Kidney glomerular epithelial cell (primary cell): ENCODE measurements at places on chromosomes 3 and 15.

- peak; percentile 34 for DNase-seq
These were observed 67.9 kb downstream of the ULK4 start for GRCh38 chr3:41893977-41894376.

- DNase-seq: no peak
These were observed 109.0 kb downstream of the FRMD4B start for GRCh38 chr3:69276884-69277283.

- no peak for DNase-seq
These were observed 18.4 kb upstream of the EMC3 start for GRCh38 chr3:10004960-10005564.

- no peak for DNase-seq
These were observed 245.3 kb upstream of the P2RY1 start for GRCh38 chr3:152589644-152590043.

DNA sequence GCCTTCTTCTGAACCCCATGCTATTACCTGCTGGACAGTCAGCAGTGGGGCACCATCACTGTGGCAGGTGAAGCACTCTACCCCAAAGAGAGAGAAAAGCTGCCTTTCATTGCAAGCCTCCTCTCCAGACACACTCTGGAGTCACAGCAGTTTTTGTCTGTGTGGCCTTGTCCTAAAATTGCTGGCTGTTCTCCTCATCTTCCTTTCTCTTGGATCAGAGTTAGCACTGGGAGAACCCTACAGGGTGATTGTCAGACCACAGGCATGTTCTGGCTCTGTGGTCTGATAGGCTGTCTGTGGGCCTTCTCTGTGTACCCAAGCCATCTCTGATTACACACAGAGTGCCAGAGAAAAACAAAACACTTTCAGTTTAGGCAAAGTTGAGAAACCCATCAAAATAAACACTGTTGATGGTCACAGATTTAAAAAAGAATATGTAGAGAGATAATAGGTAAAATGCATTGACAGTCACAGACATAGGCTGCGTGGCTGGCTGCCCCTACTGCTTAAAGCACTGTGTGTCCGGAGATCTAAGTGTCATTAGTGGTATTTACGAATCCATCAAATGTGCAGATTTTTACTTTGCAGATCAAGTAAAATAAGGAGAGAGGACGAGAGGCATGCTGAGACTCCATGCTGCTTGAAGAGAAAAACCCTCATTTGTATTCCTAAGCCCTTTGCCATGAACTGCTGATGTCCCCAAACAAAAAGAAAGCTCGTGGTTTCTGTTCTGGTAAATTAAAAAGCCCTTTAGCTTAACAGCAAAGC lies 689.9 kb downstream of the TUSC7 start:
- DNase-seq: no peak

DNA sequence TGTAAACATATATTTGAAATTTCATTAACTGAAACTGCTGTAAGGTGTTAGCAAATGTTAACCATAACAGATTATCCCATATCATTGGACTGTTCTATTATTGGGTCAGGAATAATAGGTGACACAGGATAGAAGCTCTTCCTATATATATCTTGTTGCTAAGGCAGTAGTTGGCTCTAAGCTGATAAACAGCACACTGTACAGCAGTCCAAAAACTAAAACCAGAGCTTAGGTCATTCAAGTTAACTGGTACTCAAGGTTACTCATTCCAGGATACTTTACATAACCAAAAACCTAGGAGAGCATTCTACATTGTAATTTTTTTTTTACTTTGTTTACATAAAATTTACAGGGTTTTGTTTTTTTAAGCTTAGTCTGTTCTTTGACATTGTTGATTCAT lies 8.9 kb downstream of the DNAJC19 start:
- DNase-seq: no peak

DNA sequence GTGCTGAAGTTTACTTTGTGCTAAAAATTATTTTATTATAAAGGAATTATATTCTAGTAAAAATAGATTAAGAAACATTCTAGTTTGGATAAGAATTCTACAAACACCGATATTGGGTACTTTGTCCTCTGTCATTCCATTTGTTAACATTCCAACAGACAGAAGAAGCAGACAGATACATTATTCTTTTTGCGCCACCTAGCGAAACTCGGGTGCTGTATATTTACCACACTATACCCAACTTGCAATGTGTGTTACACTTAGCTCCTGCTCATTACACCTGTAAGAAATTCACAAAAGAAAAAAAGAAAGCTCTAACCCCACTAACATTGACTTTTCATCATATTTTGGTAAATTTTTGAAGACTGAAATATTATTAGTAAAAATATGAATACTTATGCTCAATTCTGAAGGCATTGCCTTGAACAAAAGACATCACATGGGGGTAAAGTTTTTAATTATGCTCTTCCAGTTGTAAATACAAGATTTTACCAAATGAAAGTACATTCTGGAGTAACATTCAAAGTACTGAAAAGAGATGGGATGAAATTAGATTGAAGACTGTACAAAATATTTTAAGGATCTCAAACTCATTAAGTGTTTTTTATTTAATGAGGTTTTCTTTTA lies 136.5 kb upstream of the MLF1 start:
- peak; percentile 59 for DNase-seq

- no peak for DNase-seq
These were observed 71.3 kb upstream of the MBNL1 start for GRCh38 chr3:152197451-152197850.

- peak; percentile 12 for DNase-seq
These were observed 412.0 kb downstream of the FHIT start for GRCh38 chr3:60839246-60839645.

DNA sequence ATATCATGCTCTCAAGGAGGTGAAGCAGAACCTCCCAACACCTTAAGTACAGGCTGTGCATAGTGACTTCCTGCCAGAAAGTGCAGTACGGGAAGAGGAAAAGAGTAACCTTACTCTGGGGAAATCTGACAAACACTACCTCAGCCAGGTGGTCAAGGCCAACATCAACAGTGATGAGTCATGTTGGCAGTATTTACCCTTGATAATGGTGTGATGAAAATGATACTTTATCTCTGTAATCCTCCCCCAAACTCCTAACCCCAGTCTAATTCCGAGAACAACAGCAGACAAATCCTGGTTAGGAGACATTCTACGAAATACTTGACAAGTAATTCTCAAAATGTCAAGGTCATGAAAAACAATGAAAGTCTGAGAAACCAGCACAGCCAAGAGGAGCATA lies 26.5 kb downstream of the ANKDD1A start:
- DNase-seq: peak; percentile 78

DNA sequence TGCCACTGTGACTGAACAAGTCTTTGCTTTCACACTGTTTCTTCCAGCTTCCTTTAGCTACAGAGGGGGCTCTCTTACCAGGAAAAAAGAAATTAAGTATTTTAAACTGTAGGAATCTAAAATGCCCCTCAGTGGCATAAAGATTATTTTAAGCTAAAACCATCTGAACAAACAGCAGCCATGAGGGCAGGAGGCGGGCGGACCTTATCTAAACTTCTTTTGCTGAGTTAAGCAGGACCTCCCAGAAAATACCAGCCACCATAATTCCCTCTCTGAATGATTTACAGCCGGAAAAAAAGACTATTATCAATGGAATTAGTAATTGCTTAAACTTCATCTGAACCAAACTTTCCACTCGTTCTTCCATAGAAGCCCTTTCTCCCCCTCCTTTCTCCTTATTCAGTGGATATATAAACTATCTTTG lies 5.2 kb upstream of the TOPAZ1 start:
- no peak for DNase-seq

DNA sequence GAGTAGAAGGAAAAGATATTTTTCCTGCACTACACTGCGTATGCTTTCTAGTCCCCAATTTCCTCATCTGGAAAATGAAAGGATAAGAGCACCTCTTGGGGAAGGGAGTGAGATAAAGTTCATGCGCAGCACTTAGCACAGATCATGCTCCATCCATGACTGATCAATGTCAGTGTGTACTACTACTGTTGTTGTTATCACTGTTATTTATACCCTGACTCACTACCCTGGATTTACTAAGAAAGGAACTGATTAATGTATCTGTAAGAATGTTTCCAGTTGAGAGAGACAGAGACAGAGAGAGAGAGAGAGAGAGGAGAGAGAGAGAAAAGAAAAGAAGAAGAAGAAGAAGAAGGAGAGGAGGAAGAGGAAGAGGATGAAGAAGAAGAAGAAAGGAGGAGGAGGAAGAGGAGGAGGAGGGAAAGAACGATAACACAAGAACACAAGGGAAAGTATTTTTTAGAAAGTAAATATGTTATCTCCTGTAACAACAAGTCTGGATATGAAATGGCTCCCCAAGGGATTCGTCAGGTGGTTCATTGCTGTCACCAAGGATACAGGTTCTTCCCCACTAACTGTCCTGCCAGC lies 212.2 kb upstream of the PROK2 start:
- DNase-seq: no peak

DNA sequence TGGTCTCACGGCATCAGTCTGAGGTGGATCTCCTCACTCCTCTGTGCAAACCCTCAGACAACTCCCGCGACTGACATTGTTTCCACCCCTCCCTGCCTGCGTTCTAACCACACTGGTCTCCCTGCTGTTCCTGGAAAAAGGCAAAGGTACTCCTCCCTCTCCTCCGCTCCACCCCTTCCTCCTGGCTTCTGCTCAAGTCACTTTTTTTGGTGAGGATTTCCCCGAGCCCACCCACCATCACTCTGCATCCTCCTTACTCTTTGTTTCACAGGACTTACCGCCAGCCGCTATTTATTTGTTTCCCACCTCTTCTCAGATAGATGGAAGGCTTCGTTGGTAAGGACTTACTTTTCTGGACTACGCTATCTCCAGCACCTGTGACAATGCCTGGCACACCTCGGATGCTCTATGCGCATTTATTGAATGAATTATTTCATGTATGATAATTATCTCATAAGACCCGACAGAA lies 25.6 kb downstream of the PRR23E start:
- no peak for DNase-seq

- DNase-seq: no peak
These were observed 53.9 kb upstream of the TEX55 start for GRCh38 chr3:119091936-119092677.

DNA sequence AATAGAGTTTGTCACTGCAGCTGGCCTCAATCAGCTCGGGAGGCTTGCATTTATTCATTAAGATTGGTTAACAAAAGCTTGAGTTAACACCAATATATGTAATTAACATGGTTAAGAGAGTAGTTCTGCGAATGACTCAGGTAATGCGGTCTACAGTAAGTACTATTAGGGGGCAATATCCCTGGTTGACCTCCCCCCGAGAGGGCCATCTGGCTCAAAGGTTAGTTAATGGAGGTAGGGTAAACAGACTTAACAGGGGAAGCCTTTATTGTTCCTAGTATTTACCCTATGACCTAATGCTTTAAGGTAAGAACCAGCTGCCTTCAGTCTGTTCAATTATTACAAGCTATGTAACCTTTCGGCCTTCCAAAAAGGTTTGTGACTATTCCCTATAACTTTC lies 403.3 kb upstream of the SGO1 start:
- no peak for DNase-seq

- no peak for DNase-seq
These were observed 99.8 kb downstream of the MECOM start for GRCh38 chr3:169563775-169564059.

DNA sequence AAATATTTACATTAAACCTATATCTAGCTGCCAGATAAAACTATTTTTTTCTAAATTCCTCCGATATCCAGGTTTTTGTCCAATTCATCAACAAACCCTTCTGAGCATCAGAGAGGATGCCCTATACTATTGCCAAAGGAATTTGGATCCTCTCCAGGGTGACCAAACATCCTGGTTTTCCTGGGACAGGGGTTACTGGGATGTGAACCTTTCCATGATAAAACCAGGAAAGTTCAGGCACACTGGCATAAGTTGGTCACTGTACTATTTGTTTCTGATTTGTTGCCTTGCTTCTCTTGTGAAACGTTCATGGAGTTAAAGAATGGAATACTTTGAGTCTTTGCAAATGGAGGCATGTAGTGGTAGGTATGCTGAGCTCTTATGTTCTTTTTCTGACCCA lies 63.5 kb downstream of the TLNRD1 start:
- DNase-seq: no peak

DNA sequence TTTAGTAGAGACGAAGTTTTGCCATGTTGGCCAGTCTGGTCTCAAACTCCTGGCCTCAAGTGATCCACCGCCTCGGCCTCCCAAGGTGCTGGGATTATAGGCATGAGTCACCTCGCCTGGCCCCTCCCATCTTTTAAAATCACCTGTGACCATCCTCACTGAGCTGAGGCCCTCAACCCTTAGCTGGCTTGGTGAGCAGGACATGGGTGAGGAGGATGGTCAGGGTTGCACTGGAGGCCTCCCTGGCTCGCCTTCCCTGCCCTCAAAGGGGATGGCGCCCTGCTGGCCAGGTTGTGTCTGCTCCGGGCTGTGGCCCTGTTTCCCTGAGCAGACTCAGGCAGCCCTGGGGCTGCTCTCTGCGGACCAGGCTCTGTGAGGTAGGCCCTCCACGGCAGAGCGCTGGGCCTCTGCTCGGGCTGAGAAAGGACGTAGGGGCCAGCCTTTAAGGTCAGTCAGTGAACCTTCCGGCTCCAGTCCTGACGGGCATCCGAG lies 33.7 kb downstream of the SYNM start:
- no peak for DNase-seq

- no peak for DNase-seq
These were observed 77.6 kb downstream of the POLR2M start for GRCh38 chr15:57784081-57784511.
